ENCODE measurements at places on chromosomes 12 and 14.

- no peak for DNase-seq
Observed at GRCh38 chr12:12461923-12462315, 100.7 kb downstream of the DUSP16 start.

DNA sequence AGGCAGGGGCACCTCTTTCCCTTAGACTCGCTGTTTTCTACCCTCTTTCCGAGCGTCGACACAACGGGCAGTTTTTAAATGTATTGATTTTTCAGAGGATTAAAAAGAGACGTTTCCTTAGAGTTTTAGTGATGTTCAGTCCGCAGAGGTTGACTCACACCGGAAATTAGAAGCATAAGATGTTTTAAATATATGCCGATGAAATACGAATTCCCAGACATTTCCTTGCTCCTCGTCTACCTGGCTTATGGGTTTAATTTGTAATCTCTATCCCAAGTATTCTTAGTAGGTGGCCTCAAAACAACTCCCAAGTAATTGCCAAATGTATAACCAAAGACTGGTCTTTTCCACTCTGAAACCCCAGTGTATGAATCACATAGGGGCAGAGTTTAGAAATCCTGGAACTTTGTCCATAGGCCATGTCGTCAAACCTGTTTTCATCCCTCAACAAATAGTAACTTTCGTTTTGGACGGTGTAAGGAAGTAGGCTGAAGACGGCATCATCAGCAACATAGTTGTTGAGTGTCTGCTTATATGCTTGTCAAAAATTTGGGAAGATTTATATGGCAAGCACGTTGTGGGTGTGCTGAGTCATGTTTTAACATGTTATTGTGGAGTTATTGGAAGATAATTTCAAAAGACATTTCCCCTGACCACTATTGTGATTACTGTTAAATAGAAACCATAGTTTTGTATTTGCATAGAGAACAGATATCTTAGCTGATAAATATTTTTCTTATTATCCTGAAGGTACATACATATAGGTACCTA is 824 bp downstream of the TBK1 start:
- no peak for DNase-seq

DNA sequence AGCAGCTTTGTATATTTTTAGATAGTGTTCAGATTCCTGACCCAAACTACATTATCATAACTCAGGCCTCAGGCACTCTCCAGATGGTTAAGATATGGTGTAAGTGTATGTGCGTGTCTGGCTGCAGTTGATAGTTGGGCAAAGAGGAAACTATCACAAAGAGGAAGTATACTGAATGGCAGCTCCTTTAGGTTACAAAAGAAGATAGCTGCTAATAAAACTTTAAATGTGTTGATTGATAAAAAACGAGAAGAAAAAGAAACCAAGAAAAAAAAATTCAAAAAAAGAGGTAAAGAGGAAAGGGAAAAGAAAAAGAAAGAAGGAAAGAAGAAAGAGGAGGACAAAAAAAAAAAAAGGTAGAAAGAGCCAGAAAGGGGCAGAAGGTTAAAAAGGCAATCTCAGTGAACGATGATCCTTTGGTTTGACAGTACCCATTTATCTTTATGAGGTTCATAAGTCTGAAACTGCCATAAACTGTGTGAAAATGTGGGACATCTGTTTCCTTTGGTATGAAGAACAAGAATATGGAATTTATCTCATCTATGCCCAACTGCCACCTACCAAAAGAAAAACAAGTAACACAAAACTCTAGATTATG is 42.2 kb downstream of the TAOK3 start:
- DNase-seq: peak; percentile 13

DNA sequence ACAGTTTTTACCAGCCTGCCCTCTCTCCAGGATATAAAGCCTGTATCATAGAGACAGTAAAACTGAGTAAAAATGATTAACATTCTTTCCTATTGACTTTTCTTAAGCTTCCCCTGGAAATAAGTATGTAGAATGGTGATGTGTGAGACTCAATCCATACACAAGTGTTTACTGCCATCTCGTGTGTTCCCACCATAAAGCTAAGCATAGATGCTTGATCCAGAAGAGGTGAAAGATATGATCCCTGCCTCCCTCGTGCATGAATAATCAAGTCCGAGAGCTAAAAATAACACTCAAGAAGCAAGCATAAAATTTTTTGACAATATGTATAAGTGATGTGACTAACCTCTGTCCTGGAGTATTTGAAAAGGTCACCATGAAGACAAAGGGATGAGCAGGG is 16.9 kb upstream of the GSG1 start:
- no peak for DNase-seq

GRCh38 chr12:10363914-10364814 is 25.7 kb downstream of the KLRK1 start:
- DNase-seq: no peak

DNA sequence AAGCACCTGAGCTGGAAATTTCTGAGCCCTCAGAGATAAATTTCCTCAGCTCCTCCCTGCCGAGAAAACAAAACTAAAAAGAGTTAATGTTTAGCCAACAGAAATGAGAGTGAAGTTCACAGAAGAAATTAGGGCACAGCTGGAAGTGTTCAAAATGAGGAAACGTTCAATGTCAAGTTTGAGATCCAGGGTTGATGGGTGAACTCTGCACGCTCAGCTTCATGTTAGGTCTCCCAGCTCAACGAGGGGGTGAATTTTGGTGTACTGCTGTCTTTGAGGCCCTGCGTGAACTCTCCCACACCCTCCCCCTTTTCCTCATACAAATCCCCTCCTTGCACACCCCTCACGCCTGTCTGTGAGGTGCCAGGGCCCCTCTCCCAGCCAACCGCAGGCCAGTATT is 13.3 kb upstream of the OAS3 start:
- no peak for DNase-seq

DNA sequence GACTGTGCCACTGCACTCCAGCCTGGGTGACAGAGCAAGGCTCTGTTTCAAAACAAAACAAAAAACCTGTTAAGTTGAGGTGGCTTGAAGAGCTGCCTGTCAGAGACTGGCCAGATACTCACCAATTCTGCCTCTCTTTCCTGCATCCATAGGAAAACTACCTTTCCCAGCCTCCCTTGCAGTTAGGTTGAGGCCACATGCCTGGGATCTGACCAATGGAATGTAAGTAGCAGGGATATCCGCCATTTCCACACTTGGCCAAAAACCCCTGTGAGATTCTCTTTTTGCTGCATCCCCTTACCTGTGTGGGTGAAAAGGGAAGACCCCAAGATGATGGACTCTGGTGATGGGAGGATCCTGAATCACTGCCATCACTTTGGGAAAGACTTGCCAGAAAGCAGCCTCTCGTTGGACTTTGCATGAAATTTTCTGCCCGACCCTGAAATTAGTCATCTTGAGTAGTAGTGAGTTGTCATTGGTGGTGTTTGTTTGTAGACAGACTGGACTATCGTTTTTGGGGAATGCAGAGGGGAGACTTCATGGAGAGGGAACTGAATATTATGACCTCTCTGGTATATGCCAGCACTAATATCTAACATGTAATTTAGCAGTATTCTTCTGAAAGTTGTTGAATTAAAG is 14.0 kb downstream of the GPR68 start:
- no peak for DNase-seq

GRCh38 chr12:54364413-54364812 is at the start of gene GPR84:
TSS of gene GPR84 (minus strand) at chr12:54364486. CDS start at chr12:54363851, 635 bp downstream.
- peak; percentile 17 for DNase-seq

- no peak for DNase-seq
Observed at GRCh38 chr14:98935921-98936320, 336.1 kb downstream of the BCL11B start.

DNA sequence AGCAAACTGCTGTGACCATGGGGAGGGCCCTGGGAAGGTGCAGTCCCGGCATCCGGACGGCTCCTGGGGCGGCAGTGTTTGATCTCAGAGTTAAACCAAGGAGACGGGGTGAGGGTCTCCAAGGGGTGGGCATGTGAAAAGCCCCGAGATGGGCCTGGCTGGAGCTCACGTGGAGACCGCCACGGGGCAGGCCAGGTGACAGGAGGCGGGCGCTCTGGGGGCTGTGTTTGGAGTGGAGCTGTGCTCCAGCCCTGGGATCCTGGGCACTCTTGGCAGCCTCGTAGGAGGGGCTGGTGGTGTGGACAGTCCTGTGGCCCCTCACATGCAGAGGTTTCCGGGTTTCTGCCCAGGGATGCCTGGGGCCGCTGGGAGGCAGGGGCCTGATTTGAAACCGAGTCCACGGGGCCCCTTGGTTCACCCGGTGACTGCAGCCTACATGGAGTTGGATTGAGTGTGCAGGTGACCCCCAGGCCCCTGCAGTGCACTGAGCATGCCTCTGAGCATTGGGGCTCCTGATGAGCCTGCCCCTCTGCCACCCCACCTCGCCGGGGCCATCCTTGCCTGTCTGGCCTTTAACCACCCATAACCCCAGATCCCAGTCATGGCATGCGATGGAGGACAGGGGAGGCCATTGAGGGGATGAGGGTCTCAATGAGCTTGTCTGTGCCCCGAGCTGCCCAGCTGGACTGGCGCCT is 8.4 kb downstream of the KIF26A start:
- DNase-seq: no peak

GRCh38 chr14:36900846-36901245 is 239.2 kb downstream of the PAX9 start:
- DNase-seq: no peak

- DNase-seq: no peak
Observed at GRCh38 chr12:112822056-112822455, 30.5 kb downstream of the RPH3A start.

DNA sequence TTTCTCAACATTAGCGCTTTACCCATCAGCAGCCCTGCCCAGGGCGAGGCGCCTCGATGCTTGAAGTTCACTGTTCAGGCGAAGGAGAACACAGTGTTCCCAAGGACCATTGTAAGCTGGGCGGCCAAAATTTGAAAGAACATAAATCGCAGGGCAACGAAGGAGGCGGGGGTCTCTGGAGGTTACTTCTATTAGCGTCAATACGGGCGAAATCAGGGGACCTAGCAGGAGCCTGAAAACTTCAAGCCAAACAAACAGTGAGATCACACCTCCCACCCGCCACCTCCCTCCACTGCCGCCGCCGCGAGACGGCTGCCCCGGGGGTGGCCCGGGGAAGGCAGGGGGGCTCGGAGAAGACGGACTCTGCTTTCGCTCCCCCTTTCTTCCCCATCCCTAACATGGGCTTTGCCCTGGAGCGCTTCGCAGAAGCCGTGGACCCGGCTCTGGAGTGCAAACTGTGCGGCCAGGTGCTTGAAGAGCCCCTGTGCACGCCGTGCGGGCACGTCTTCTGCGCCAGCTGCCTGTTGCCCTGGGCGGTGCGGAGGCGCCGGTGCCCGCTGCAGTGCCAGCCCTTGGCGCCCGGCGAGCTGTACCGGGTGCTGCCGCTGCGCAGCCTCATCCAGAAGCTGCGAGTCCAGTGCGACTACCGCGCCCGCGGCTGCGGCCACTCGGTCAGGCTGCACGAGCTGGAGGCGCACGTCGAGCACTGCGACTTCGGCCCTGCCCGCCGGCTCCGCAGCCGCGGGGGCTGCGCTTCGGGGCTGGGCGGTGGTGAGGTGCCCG is at the start of gene PDZRN4:
PDZRN4 (plus strand) TSS at position 263 of the 783 bp plus-strand sequence.
- no peak for DNase-seq

GRCh38 chr14:32202491-32202997 is 525 bp downstream of the RNU6-8 start:
- DNase-seq: no peak

GRCh38 chr12:55777856-55778255 is 34.9 kb downstream of the GDF11 start:
- no peak for DNase-seq

DNA sequence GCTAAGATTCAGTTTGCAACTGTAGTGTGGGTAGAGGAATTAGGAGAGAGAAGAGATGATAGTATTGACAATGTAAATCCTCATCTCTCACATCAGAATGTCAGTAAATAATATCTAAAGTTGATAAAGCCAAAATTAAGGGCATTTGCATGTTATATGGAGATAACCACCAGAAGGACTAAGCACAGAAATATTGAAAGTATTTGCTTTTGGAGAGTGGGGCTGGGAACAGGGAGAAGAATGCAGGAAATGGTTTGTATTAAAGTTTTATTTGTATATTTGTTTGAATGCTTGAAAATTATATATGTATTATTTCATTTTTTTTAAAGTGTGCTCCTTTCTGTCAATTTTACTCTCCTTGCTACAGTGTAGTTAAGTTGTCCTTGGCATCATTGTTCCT is 491.4 kb downstream of the APAF1 start:
- no peak for DNase-seq

DNA sequence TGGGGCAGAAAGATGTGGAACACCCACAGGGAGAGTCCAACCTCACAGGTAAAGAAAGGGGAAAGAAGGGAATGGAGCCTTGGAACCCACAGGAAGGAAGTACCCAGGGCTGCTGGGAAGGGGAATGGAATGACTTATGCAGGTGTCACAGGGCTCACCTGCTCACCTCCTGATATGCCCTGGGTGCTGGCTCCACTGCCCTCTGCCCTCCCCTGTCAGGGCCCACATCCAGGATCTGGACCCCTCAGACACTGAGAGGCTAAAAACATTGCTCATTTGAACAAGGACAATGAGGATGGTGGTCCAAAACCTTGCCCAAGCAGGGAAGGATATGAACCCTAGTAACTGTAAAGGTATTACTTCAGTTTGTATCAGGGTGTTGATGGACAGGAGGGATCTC is 19.3 kb downstream of the ZBTB39 start:
- DNase-seq: no peak

DNA sequence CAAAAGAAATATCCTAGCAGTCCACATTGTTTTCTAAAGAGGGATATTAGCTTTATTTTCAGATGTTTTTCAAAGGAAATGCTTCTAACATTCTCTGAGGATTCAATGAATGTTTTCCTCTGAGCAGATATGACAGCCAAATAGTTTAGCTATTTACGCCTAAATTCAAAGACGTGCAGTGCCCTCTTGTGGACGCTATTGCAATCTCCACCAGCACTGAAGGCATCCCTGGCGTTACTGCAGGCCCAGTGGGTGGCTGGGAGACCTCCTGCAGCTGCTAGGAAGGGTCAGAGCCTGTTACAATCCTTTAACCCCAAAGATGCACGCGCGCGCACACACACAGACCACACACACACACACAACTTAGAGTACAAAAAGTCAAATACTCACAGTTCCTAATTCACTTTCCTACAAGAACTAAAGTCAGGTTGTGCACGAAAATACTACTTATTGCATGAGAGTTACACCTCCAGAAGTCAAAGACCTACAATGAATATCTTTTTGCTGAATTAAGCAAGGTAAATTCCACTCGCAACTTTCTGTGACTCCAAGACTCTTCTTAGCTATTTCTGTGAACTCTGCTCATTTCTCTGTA is 589.3 kb upstream of the TMEM132C start:
- DNase-seq: no peak

DNA sequence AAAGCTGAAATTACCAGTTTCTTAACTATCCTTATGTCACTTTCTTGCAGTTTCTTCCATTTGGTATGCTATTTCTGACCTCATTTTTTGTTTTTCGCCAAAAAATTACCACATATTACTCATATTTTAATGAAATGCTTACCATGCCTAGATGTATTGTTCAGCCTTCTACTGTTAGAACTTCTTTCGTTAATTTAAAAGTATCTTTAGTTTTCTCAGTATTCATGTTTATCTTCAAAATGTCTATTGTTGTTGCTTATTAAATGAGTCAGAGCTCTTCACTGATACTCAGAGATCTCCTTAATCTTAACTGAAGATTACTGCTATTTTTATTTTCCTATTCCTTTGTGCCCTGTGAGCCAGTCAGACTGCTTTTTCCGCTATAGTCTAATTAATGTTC is 20.5 kb downstream of the RAP1B start:
- DNase-seq: no peak

- DNase-seq: no peak
Observed at GRCh38 chr12:43167691-43168090, 384.3 kb downstream of the ADAMTS20 start.
